ENCODE measurements at places on chromosomes 6 and 20.

GRCh38 chr6:50249493-50249892 lies 199.8 kb upstream of the DEFB112 start:
- DNase-seq = no peak

DNA sequence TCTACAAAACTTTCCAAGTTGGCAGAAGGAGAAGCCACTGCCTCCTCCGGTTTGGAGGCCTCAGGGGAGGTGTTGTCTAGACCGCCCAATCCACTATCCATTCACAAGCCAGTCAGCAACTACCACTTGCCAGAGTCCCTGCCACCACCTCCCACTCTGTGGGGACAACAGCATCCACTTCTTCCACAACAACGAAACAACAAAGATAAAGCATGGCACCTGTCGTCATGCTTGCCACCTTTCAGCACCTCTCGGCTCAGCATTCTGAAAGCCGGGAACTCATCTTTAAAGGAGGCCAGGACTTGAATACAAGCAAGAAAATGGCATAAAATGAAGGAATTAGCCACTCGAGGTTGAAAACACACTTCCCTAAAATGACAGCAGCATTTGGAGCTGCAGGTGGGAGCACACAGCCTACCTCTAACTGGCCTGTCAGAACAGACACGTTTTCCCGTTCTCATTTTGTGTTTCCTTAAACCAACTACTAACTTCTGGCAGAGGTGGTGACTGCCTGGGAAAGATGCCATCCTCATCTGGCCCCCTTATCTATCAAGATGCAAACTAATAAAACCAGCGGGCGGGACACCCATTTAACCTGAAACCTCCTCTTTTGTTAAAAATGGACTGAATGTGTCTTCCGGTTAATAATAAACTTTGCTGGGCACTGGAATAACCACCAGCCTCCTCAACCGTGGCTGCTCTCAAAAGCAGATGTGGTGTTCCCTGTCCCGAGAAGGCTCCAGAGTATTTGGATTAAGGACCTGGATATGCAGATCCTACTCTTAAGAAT lies 21.7 kb downstream of the YTHDF1 start:
- DNase-seq = no peak

GRCh38 chr6:12298017-12298978 lies 8.1 kb downstream of the EDN1 start:
- DNase-seq = no peak

DNA sequence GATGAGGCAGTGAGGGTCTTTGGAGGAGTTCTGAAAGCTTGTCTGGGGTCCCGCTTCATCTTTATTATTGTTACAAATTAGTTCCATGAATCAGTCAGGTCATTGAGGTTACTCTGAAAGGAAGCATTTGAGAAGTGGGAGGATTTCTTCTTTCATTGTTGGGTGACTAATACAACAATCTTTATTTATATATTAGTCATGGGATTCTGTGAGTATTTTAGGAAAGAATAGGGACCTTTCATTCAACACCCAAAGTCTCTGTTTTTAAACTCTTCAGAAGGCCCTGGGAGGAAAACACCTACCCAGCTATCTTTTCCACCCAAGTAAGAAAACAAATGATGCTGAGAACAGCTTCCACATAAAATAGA lies 98.3 kb downstream of the SOD2 start:
- DNase-seq = no peak

DNA sequence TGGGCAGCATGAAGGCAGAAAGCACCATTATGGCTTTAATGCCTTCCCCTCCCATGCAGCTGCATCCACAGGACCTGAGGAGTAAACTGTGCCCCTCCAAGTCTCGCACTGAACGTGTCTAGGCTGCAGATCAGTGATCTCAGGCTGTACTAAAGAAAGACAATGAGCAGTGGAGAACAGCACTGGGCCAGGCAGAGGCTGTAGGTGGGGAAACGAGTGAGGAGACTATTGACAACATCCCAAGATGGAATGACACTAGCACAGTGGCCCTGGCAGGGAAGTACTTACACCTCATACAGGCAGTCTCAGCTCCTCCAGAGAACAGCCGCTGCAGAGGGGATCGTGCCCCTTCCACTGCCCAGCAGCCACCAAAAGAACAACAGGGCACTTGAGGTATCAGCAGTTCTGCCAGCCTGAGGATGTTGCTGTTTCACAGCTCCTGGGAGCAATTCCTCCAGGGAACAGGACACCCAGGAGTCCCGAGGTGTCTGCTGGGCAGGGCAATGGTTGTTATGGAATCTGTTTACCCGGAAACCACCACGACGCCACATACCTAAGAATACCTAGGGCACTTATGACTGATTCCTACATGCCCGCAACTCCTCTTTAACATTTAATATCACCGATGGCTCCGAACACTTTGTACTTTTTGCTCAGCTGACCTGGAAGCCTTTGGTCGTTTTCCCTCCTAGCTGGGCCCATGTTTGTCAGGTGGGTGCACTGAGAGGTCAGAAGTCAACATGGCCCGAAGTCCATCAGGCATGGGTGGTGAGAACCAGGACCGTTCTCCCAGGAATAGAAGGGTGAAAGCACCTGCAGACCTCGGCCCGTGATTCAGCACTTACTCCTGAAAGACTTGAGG lies 79.1 kb downstream of the SLC22A23 start:
- no peak for DNase-seq

DNA sequence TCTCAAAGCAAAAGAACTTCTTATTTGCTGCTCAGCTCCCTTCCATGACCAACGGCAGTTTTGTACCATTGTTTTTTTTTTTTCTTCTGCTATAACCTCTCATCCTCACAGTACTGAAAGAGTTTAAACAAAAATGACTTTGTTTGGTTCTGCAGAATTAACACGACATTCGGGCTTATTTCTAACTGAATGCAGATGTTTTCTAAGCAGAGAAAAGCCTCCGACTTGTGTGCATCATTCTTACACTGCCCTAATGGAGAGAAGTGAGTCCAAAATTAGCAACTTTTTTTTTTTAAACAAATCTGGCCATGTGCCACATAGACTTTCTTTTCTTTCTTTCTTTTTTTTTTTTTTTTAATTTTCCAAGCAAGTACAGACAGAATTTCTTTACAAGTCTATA lies 382.7 kb downstream of the HDGFL1 start:
- DNase-seq = no peak

GRCh38 chr6:73790574-73790973 lies 94.6 kb downstream of the CD109 start:
- no peak for DNase-seq

All from NCI-H1930 (cell line).